ENCODE measurements at places on chromosomes 11 and 22.
A peak's percentile ranks its signal among the peaks of the same experiment; 100 is the strongest.

GRCh38 chr11:110777775-110778174 is 65.5 kb upstream of the ARHGAP20 start:
- no peak for DNase-seq

DNA sequence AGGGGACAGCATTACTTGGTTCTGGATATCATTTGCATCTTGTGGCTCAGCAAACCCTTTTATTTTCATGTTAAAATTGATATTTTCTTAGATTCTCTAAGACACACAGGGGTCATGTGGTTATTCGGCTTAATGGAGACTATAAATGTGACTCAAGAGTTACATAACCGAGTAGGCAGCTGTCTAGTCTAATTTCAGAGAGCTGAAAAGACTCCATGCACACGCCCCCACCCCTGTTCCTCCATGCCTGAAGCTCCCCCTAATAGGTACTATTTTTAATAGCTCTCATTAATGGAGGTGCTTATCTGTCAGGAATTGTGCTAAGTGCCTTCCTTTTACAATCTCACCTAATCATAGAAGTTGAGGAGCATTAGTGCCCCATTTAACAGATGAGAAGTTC is 189.2 kb upstream of the ARHGAP20 start:
- no peak for DNase-seq

DNA sequence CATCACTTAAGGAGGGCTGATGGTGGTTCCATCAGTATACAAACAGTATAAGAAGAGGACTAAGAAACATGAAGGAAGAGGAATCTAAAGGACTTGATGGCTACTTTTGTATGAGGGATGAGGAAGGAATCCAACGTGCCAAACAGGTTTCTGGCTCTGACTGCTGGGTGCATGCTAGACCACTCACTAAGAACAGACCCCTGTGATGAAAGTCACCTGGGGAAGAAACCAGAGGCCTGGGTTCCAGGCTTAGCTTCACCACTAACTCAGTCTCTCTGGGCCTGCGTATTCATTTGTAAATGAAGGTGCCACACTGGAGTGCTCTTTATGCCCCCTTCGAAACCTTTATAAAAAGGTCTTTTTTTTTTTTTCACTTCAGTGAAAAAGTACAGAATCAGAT is 55.1 kb downstream of the AAMDC start:
- no peak for DNase-seq

- DNase-seq, result no peak
Observed at GRCh38 chr11:123549926-123550917, 104.2 kb downstream of the SCN3B start.

DNA sequence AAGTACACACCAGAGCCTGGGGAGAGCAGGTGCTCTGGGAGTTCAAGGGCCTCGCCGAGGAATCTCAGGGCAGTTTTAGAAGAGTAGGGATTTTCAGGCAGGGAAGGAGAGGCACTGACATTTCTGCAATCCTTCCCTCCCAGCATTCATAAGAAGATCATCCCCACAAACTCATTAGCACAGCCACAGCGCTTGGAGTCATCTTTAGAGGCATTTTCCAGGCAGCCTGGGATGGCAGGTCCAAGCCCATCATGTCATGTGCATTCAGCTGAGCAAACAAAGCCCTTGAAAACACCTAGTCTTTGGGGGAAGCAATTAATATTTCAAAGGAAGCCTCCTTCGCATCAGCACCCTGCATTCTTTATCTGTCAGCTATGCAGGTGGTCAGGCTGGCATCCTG is 43.8 kb downstream of the MAP6 start:
- no peak for DNase-seq

DNA sequence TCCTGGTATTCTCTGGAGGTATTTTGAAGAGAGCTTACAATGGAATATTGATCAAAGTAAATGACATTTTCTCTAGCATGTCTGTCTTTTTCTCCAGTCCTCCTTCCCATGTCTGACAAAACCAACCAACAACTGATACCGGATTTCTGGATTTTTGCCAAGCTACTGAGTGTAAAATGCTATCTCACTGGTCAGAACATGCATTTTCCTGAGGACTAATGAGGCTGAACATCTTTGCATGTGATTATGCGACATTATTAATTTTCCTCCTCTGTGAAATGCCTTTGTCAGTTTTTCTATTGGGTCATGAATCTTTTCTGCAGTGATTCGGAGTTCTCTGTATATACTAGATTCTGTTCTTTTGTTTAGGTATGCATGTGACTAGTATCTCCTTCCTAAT is 51.4 kb downstream of the CDON start:
- DNase-seq, result no peak

- DNase-seq, result no peak
Observed at GRCh38 chr11:105137286-105137685, 2.3 kb downstream of the CARD18 start.

- DNase-seq, result peak; percentile 97
Observed at GRCh38 chr11:102346748-102347461, at the start of gene BIRC2. BIRC2 (plus strand) TSS chr11:102347214; CDS start chr11:102349855, 2,641 bp downstream.

DNA sequence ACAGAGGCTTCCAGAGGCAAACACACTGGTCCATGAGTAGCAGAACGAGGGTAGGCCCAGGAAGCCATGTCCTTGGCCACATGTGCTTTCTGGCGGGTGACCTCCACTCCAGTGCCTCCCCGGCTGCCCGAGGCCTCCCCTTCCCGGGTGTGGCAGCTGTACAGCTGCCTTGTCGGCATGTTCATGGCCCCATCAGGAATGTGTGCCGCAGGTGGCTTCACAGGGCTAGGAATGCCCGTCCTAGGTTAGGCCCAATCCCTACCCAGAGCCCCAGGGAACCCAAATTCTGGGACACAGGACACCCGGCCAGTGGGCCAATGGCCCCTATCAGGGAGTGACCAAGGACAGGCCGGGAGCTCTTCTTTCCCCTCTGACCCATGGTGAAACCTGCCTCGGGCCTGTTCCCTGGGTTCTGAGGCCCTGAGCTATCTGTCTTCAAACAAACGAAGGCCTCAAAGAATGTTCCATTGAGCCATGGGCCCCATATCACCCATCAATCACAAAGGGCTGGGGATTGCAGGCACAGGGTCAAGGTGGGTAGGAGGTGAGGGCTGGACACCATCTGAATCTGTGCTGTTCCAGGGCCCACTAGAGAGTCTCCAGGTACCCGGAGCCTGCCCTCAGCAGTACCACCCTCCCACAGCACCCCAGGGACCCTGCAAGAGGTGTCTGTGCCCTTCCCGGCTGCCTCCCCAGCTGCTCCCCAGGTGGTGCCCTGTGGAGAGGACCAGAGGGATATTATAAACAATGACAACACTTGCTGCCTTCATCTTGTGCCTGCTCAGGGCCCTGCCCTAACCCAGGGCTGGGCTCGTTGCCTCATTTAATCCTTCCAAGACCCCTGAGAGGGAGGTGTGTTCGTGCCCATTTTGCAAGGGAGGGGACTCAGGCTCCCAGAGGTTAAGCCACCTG is 4.0 kb upstream of the CDKN1C start:
- no peak for DNase-seq

GRCh38 chr11:26950260-26950719 is 43.6 kb upstream of the FIBIN start:
- DNase-seq, result no peak

DNA sequence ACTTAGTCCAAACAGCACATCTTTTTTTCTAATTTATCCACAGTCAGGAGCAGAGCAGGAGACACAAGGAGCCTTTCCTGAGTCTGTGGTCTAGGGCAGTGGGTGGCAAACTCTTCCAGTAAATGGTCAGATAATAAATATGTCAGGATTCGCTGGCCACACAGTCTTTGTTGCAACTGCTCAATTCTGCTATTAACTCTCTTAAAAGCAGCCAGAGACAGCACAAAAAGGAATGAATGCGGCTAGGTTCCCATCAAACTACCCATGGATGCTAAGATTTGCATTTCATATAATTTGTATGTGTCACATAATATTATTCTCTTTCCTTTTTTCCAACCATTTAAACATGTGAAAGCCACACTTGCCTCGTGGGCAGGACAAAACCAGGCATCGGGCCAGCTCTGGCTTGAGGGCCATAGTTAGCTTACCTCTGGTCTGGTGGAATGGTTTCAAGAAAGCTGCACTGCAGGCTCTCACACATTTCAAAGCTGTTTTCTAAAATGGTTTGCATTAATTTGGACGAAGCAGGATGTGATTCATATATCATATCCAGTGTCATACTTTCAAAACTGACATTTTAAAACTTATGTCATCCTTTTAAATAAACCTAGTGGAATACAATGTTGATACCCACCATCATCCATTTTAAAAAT is 64.7 kb upstream of the CD5 start:
- no peak for DNase-seq

- no peak for DNase-seq
Observed at GRCh38 chr11:95727620-95728019, 62.0 kb downstream of the FAM76B start.

- DNase-seq, result no peak
Observed at GRCh38 chr11:83954780-83955179, 668.6 kb upstream of the CCDC90B start.

DNA sequence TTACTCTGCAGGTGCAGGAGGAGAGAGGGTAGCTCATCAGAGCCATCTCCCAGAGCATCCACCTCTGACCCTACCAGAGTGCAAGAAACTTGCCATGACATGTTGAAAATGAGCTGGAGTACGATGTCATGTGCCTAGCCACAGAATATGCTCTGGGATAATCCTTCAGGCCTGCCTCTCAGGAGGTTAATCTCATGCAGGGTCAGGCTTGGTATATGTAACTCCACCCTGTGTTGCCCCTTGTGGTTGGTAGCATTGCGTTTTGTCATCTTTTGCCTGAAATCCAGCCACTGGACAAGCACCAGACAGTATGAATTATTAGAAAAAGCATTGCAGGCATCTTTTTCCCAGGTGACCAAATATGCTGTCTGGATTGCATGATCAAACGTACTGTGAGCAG is 36.2 kb downstream of the CNTF start:
- DNase-seq, result no peak
